ENCODE measurements at places on chromosomes 11 and 22. TPM values are rescaled to one million over a fixed set of nuclear protein-coding genes. Genes with fewer than 3 reads are reported as not detected.

Gene ALX4
- total RNA-seq, result not detected

Gene PIH1D2
- 5.5 TPM for total RNA-seq

Gene BATF2
- 0.25 TPM for total RNA-seq

Gene PLAAT5
- 0.18 TPM for total RNA-seq

Gene BMAL1
- 5.5 TPM for total RNA-seq

Gene PDE2A
- total RNA-seq, result 0.41 TPM

Gene C11orf86
- not detected for total RNA-seq

Gene MN1
- total RNA-seq, result 55.9 TPM

Data from fibroblast of the aortic adventitia (primary cell).